ENCODE measurements at places on chromosomes 3 and 15.

GRCh38 chr3:74273555-74274402 lies 340.7 kb downstream of the CNTN3 start:
- DNase-seq = no peak

DNA sequence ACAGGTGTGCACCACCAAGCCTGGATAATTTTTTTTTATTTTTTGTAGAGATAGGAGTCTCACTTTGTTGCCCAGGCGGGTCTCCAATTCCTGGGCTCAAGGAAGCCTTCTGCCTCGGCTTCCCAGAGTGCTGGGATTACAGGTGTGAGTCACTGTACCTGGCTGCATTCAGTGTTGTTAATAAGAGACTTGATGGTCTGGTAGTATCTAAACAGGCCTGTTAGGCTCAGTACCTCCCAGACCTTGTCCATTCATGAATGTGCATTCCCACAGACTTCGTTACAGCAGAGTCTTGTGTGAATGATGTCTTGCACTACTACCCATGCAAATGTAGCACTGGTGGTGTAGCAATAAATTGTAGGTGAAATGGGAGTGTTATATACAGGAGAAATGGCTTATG lies 17.7 kb downstream of the CMTM8 start:
- DNase-seq = no peak

- no peak for DNase-seq
Measured at GRCh38 chr3:8638994-8639658, 5.5 kb downstream of the SSUH2 start.

DNA sequence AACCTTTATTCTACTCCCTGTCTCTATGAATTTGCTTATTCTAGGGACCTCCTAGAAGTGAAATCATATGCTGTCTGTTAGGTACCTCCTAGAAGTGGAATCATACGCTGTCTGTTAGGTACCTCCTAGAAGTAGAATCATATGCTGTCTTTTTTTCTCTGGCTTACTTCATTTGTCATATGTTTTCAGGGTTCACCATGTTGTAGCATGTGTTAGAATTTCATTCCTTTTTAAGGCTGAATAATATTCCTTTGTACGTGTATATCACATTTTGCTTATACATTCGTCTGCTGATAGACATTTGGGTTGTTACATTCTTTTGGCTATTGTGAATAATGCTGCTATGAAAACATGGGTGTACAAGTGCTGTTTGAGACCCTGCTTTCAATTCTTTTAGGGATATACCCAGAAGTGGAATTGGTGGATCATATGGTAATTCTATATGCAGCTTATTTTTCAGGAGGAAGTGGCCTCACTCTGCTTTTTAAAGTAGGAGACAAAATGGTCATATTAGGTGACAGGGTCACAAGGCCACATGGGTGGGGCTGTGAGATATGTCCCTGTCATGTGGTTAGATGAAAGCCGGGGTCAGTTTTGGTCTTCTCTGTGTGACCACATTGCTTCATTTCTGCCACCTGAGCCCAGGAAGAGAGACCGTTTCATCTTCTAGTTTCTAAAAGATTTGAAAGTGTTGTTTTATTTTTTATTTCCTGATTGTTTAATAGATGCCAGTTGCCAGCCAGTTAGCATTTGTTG lies 76.7 kb downstream of the FLNB start:
- DNase-seq = no peak

GRCh38 chr3:142976621-142977398 lies 13.3 kb upstream of the PAQR9 start:
- peak; percentile 88 for DNase-seq

- no peak for DNase-seq
Measured at GRCh38 chr3:189278221-189278620, 106.5 kb downstream of the TPRG1 start.

GRCh38 chr15:101193120-101193644 lies 58.7 kb downstream of the CHSY1 start:
- no peak for DNase-seq

GRCh38 chr3:161274691-161275298 lies 53.7 kb downstream of the NMD3 start:
- peak; percentile 46 for DNase-seq

DNA sequence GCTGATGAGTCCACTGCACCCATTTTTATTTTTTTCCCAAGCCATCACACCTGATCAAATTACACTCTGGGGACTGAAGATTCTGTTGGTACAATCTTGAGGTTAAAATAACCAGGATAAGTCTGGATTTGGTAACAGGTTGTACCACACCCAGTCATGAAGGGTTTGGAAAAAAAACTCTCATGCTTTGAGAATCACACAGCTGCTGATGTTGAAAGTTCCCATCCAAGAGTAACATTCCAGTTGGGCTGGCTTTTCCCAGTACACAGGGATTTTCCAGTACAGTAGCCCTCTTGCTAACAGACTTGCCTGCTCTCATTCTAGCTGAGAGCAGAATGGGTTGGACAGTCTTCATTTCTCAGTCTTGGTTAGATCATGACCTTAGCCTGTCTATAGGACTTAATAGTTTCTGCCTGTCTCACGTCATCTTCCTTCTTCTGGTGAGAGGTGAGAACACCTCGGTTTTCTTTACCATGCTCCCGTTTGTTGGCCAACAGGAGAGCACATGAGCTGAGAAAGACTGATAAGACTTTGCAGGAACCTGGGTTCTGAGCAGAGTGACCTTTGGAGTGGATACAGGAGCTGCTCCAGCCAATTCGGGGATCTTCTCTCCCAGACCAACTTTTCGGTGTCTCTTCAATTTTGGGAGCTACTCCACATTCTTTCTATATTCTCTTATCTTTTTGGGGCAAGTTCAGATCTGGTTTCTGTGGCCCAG lies 300.1 kb upstream of the LYSMD4 start:
- DNase-seq = peak; percentile 43

GRCh38 chr15:74200412-74200815 lies 2.2 kb downstream of the STRA6 start:
- DNase-seq = peak; percentile 67

GRCh38 chr3:112319516-112320276 lies 13.3 kb upstream of the CD200 start:
- DNase-seq = no peak

GRCh38 chr3:32733631-32734229 lies 48.7 kb downstream of the CNOT10 start:
- peak; percentile 22 for DNase-seq

DNA sequence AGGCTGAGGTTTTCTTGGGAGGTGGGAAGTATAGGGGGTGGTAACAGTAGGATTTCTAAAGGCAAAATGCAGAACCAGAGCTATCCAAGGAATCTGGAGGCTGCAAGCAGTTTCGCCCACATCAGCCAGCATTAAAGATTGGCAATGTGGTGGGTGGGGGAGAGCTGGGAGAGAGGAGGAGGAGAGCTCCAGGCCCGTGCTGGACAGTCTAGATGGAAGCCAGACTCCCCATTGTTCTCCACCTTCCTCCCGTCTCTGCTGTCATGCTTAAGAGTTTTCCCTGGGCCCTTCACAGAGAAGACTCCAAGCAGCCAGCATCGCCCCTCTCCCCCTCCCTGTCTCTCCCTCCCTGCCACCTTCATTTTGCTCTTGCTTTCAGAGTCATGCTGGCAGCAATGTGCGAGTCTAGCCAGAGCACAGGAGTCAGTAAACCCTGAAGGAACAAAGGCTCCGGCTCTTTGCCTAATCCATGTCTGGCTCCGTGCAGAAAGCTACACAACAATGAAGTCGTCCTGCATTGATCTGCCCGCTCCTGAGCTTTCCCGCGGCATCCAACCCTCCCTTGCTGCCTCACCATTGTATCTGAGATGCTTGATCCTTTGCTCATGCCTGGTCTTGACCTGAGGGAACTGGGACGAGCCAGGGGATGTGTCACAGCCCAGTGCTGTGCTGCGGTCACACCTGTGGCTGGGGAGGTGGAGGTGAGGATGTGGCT lies 282.9 kb downstream of the NTRK3 start:
- DNase-seq = peak; percentile 50

- no peak for DNase-seq
Measured at GRCh38 chr15:39096608-39097205, 484.2 kb upstream of the THBS1 start.

DNA sequence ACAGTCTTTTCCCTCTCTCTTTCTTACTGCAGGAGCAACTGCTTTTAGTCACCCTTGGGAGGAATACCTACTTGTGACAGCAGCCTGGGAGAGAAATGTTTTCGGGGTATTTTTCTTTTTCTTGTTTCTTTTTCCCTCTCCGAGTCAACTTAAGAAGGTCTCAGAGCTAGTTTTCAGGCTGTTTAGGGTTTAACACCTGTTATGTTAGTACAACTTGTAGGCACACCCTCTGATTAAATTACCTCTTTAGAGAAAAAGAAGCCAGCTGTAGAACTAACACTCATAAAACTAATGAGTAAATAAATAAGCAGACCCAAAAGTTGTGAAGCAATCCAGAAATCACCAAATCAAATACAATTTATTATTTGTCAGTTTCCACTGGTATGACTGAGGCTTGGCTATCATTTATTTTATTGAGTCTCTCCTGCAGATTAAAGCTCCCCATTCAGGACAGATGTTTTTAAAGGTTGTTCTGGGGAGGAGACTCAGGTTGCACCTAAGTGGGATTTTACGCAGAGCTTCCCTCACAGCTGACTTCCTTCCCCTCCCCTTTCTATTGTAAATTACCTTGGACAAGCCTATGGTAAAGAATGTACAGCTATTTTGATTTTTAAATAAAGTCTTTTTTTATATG lies 112.5 kb downstream of the FOXB1 start:
- no peak for DNase-seq

- peak; percentile 10 for DNase-seq
Measured at GRCh38 chr3:139934613-139935015, 371 bp upstream of the CLSTN2 start.

DNA sequence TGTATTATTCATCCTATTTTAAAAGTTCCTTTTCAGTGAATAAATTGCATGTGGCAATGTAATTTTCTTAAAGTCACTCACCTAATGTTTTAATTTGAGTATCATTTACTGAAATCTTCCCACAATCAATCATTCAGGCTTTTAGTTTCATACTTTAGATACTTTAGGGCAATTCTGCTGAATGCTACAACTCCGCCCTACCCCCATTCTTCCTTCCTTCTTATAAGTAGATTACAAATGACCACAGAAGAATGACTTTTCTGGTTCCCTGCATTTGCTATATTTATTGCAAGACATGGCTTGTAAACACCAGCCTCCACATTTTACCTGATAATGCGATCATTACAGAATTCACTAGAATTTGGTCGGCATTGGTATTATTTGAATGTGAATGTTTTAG lies 1061.9 kb downstream of the FHIT start:
- no peak for DNase-seq

GRCh38 chr3:16523778-16524177 lies 10.3 kb upstream of the RFTN1 start:
- peak; percentile 44 for DNase-seq
